Hepatocyte (in vitro differentiated cells): ENCODE measurements at places on chromosomes 12 and 14. TPM values are rescaled to one million over a fixed set of nuclear protein-coding genes. Genes with fewer than 3 reads are reported as not detected.

DNA sequence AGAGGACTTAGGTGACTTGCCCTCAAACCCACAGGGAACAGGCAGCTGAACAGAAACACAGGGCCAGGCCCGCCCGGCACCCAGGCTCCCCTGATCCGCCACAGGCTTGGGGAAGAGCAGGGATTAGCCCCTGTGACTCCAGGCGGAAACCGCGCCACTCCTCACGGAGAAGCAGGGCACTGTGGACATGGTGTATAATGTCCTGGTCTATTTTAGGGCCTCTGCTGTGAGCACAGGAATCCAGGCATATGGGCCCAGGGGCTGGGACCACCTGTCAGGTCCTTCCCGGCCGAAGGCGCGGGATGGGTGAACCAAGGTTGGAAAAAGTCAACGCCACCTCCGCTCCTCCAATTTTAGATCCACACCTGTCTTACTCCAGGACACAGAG is 34.6 kb upstream of the MEG3 start:
- no peak for DNase-seq

DNA sequence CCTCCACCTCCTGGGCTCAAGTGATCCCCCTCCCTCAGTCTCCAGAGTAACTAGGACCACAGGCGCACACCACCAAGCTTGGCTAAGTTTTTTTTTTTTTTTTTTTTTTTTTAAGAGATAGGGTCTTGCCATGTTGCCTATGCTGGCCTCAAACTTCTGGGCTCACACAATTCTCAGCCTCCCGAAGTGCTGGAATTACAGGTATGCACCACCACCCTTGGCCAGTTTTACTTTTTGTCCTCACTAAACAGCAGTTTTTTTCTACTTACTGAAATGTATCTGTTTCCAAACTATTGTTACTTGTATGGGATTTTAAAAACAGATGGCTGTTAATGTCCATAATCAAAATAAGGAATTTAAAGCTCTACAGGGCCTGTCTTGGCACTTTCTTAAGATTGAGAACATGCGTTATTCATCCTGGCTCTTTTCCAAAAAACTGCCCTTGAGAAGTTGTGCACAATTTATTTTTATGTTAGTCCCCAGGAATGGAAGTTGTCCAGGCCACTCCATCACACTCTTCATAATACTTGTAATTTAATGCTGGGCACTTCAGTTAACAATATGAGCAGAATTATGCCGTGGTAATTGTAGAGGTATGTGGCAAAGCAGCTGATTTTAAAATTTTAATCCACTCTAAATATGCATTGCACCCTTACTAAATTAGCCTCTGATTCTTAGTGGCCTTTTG is 51.9 kb upstream of the REP15 start:
- peak; percentile 13 for DNase-seq

- no peak for DNase-seq
Measured at GRCh38 chr12:40762072-40762471, 69.8 kb downstream of the CNTN1 start.

GRCh38 chr12:110940296-110940695 is 19.9 kb upstream of the MYL2 start:
- no peak for DNase-seq

SLC35E3 gene
- 11.4 and 11.7 TPM in 2 replicates for polyA plus RNA-seq
